NCI-H82 (cell line): ENCODE measurements at places on chromosomes 4 and X.

DNA sequence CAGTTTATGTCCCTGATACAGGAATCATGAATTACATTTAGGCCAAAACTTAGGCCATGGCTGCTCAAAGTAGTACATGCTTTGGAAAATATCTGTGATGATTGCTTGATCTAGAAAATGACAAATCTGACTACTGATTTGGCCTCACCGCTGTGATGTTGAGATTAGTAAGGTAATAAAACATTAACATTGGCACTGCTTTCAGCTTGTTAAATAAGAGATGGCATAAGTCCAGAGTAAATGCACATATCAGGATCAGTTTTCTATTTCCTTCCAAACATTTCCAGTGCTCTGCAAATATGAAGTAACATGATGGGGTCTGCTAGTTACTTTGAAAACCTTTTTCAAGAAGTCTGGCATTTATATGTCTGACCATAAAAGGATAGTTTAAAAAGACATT is 687.3 kb upstream of the ACTRT1 start:
- no peak for DNase-seq

DNA sequence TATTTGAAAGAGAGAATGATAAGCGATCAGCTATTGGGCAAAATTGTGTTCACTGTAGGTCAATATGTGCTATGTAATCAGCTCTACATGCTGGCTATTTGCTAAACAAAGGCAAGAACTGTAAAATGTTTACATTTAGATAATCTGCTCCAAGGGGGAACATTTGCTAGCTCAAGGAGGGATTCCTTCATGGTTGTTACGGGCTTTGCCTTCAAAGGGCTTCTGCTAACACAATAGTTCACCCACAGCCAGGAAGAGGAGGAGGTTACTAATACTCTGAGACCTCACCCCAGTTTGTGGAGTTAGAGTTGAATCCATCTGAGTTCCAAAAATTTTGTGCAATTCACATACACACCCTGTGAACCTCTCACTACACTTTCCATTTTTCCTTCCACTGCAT is 107.6 kb upstream of the BMP3 start:
- no peak for DNase-seq

GRCh38 chrX:23312136-23312535 is 22.5 kb upstream of the PTCHD1 start:
- no peak for DNase-seq

GRCh38 chrX:46208225-46208854 is 336.9 kb downstream of the ZNF674 start:
- no peak for DNase-seq
